ENCODE measurements at places on chromosomes 13 and 19. TPM values are rescaled to one million over a fixed set of nuclear protein-coding genes. Genes with fewer than 3 reads are reported as not detected.

- no peak overlapping the region for H3K4me3 ChIP-seq
- H3K27ac ChIP-seq, result peak overlapping the region; percentile 81
- peaks cover 86% of the 10 kb centered on the region for H3K36me3 ChIP-seq
- H3K4me1 ChIP-seq, result peaks cover 56% of the 10 kb centered on the region
- H3K27me3 ChIP-seq, result no peaks in the 10 kb centered on the region
Measured at GRCh38 chr19:41299755-41300089, 10.2 kb upstream of the CCDC97 start.

- H3K36me3 ChIP-seq, result no peaks in the 10 kb centered on the region
- peaks cover 73% of the 10 kb centered on the region for H3K27me3 ChIP-seq
- no peaks in the 10 kb centered on the region for H3K4me1 ChIP-seq
- H3K27ac ChIP-seq, result no peak overlapping the region
Measured at GRCh38 chr13:112200200-112200599, 133.3 kb downstream of the SOX1 start.

DNA sequence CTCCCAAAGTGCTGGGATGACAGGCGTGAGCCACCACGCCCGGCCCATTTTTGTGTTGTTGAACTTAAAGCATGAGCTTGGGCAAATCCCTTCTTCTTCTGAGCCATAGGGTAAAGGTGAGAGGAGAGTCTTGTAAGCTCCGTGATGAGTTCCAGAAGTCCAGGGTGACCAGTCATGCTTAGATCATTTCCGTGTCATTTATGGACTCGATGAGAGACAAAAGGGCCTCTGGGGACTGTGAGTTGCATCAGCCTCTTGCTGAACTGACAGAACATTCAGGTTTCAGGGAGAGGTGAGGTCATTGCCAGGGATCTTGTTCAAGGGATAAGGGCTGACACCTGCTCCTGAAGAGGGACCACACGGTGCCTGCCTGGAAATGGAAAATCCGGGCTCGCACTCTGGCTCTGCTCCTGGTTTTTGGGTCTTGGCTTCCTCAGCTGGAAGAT is 53.6 kb downstream of the GADD45B start:
- H3K27me3 ChIP-seq, result no peaks in the 10 kb centered on the region
- no peak overlapping the region for H3K27ac ChIP-seq
- no peak for DNase-seq
- no peak overlapping the region for H3K4me3 ChIP-seq
- peaks cover 23% of the 10 kb centered on the region for H3K4me1 ChIP-seq

GRCh38 chr19:41350735-41351338 is 2.9 kb downstream of the TGFB1 start:
- peaks cover 60% of the 10 kb centered on the region for H3K4me1 ChIP-seq
- peak overlapping the region; percentile 94 for H3K27ac ChIP-seq
- DNase-seq, result no peak
- peaks cover 18% of the 10 kb centered on the region for H3K36me3 ChIP-seq
- H3K27me3 ChIP-seq, result no peaks in the 10 kb centered on the region

The RGS9BP gene
- 1.5 TPM for total RNA-seq

GRCh38 chr19:10625762-10626138 is 397 bp downstream of the SLC44A2 start:
- no peak for DNase-seq
- peaks cover 36% of the 10 kb centered on the region for H3K36me3 ChIP-seq
- peak overlapping the region; percentile 68 for H3K4me3 ChIP-seq

GRCh38 chr13:112723771-112724170 is 33.9 kb downstream of the ATP11A start:
- H3K4me1 ChIP-seq, result peaks cover 14% of the 10 kb centered on the region
- no peak overlapping the region for H3K4me3 ChIP-seq
- no peak overlapping the region for H3K27ac ChIP-seq
- no peaks in the 10 kb centered on the region for H3K36me3 ChIP-seq
- no peaks in the 10 kb centered on the region for H3K27me3 ChIP-seq
- DNase-seq, result no peak

GRCh38 chr19:35013820-35014754 is 14.0 kb downstream of the GRAMD1A start:
- no peaks in the 10 kb centered on the region for H3K27me3 ChIP-seq
- peaks cover 25% of the 10 kb centered on the region for H3K4me1 ChIP-seq
- H3K4me3 ChIP-seq, result no peak overlapping the region
- peaks cover 95% of the 10 kb centered on the region for H3K36me3 ChIP-seq
- H3K27ac ChIP-seq, result no peak overlapping the region

The CYP4F11 gene
- total RNA-seq, result not detected

The SYT3 gene
- total RNA-seq, result 0.17 TPM

The MYPOP gene
- 7.9 TPM for total RNA-seq

GRCh38 chr19:19566306-19566705 is 28.2 kb downstream of the CILP2 start:
- no peak for DNase-seq
- no peaks in the 10 kb centered on the region for H3K27me3 ChIP-seq

DNA sequence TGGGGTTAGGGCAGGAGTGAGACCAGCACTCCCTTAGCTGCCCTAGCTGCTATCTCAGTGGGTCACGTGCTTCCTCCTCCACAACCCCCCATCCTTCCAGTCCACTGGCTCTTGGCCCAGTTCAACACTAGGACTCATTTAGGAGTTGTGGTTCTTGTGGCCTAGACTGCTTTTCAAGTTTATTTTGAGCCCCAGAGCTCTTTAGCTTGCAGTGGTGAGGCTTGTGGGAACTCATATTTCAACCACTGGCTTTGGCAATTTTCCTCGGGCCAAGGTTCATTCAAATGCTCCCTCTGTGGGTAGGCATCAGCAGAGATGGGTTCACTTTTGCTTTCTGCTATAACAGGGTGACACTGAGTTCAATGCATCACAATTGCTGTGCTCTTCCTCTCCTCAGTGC is 436.2 kb upstream of the SLITRK5 start:
- no peak for DNase-seq
- no peak overlapping the region for H3K27ac ChIP-seq
- H3K36me3 ChIP-seq, result no peaks in the 10 kb centered on the region
- no peaks in the 10 kb centered on the region for H3K27me3 ChIP-seq
- no peak overlapping the region for H3K4me3 ChIP-seq

DNA sequence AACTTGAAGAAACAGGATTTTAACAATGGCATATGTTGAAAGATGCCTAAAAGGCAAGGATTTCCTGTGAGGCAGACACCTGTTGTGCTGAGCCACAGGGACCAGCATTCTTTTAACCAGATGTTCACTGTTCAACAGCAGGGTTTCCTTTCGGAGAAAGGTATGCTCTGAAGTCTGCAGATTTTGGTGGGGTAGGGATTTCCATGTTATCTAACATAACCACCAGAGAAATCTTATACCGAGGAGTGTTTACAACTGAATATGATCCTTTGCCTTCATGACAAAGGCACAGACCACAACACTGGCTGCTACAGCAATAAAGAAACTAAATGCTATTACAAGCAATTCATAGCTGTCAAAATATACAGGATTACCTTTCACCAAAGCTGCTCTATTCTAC is 48.1 kb downstream of the MPHOSPH8 start:
- DNase-seq, result no peak
- no peaks in the 10 kb centered on the region for H3K36me3 ChIP-seq
- no peak overlapping the region for H3K27ac ChIP-seq
- peaks cover 4% of the 10 kb centered on the region for H3K4me1 ChIP-seq

The CYP4F2 gene
- not detected for total RNA-seq

The CBY2 gene
- total RNA-seq, result not detected

The ERICH6B gene
- not detected for total RNA-seq

GRCh38 chr13:74895042-74895796 is 586.8 kb downstream of the TBC1D4 start:
- no peak overlapping the region for H3K27ac ChIP-seq
- H3K4me1 ChIP-seq, result no peaks in the 10 kb centered on the region
- no peak overlapping the region for H3K4me3 ChIP-seq

The CHST8 gene
- total RNA-seq, result 0.66 TPM

The KLK6 gene
- not detected for total RNA-seq

DNA sequence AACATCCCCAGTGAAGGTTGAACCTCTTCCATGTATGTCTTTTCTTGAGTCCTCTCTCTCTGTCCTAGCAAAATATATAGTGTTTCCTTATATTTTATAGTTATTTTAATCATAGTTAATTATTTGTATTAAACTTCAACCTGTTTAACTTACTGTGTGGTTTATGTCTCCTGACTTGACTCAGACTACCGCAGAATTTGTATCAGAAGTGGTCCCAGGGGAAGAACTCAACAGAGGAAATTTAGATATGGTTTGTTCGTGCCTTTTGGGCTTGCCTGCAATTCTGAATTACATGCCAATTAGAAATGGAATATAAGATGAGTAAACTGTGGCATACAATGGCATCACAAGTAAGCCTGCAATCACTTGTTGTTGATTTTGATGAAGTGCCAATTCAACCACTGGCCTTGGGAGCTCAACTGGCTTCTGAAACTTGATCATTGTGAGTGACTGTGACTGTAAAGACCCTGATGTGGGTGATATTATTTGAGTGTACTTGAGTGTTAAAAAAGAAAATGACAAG is 1459.5 kb upstream of the PCDH20 start:
- H3K27ac ChIP-seq, result no peak overlapping the region
- no peak overlapping the region for H3K4me3 ChIP-seq
- no peaks in the 10 kb centered on the region for H3K36me3 ChIP-seq
- DNase-seq, result no peak
- H3K27me3 ChIP-seq, result no peaks in the 10 kb centered on the region

The ZNF57 gene
- total RNA-seq, result 2.5 TPM

The ZNF888 gene
- 2.5 TPM for total RNA-seq

- H3K4me1 ChIP-seq, result no peaks in the 10 kb centered on the region
- no peaks in the 10 kb centered on the region for H3K27me3 ChIP-seq
- H3K27ac ChIP-seq, result no peak overlapping the region
- no peak overlapping the region for H3K4me3 ChIP-seq
- DNase-seq, result peak; percentile 55
- H3K36me3 ChIP-seq, result peaks cover 4% of the 10 kb centered on the region
Measured at GRCh38 chr13:113468472-113469201, 15.3 kb upstream of the ADPRHL1 start.

- H3K36me3 ChIP-seq, result peaks cover 11% of the 10 kb centered on the region
- H3K27ac ChIP-seq, result no peak overlapping the region
- no peaks in the 10 kb centered on the region for H3K27me3 ChIP-seq
- no peak overlapping the region for H3K4me3 ChIP-seq
Measured at GRCh38 chr19:57816652-57817051, 1.9 kb upstream of the ZNF552 start.

- no peaks in the 10 kb centered on the region for H3K36me3 ChIP-seq
- DNase-seq, result peak; percentile 5
- peak overlapping the region; percentile 60 for H3K27ac ChIP-seq
- no peak overlapping the region for H3K4me3 ChIP-seq
- H3K27me3 ChIP-seq, result no peaks in the 10 kb centered on the region
- peaks cover 24% of the 10 kb centered on the region for H3K4me1 ChIP-seq
Measured at GRCh38 chr13:51770681-51771417, 33.1 kb downstream of the DHRS12 start.

DNA sequence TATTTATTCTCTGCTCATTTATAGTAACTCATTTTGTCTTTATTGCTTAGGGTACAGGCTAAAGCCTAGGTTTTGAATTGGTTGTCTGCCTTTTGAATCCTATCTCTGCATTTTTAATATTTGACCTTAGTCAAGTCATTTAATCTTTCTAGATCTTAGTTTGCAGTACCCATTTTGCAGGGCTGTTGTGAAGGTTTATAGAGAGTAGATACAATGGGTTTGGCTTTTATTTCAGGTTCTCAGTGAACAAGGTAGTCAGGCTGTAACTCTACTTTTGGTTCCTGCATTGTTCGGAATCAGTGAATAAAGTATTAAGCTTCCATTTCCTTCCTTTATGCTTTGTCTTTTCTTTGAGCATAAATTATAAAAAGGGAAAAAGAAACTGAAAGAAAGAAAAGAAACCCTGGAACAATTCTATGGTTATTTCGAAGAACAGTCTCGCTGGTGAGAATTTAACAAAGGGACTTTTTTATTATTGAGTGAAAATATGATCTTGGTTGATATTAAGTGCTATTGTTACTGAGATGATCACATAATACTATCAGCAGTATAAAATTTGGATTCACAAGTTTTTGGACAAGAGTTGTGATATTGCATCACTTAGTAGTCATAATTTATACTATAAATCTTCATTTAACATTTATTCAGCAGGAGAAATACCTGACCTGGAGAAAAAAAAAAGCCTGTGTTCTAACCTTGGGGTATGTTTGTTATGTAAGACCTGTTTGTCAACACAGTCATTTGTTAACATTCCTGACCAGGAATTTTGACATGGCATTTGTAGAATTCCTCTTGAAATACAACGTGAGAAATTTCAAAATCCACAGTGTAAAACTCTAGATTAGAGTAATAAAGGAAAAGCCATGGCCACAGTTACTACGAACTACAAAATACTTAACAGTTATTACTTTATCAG is 91.3 kb downstream of the ZMYM2 start:
- no peaks in the 10 kb centered on the region for H3K27me3 ChIP-seq
- peaks cover 14% of the 10 kb centered on the region for H3K4me1 ChIP-seq
- H3K27ac ChIP-seq, result no peak overlapping the region
- peaks cover 19% of the 10 kb centered on the region for H3K36me3 ChIP-seq
- H3K4me3 ChIP-seq, result no peak overlapping the region

The CYP4F3 gene
- total RNA-seq, result 0.66 TPM

DNA sequence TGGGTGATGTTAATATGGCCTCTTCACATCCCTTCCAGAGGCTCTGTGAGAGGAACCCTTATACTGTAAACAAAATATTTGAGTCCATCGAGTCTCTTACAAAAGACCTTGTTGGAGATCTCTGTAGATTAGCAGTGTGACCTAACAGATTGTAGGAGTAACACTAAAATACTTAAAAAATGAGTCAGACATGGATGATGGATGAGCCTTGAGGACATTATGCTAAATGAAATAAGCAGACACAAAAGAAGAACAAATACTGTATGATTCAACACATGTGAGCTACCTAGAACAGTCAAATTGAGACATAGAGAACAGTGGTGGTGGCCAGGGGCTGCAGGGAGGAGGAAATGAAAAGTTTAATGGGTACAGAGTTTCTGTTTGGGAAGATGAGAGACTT is 152.2 kb upstream of the UBL3 start:
- DNase-seq, result no peak
- no peaks in the 10 kb centered on the region for H3K36me3 ChIP-seq
- H3K4me3 ChIP-seq, result no peak overlapping the region
- H3K27me3 ChIP-seq, result no peaks in the 10 kb centered on the region
- H3K27ac ChIP-seq, result no peak overlapping the region

GRCh38 chr13:23383151-23383550 is 50.4 kb downstream of the SACS start:
- H3K27ac ChIP-seq, result no peak overlapping the region
- H3K36me3 ChIP-seq, result no peaks in the 10 kb centered on the region
- H3K27me3 ChIP-seq, result no peaks in the 10 kb centered on the region
- H3K4me1 ChIP-seq, result peaks cover 32% of the 10 kb centered on the region
- no peak for DNase-seq

- H3K36me3 ChIP-seq, result no peaks in the 10 kb centered on the region
- no peak overlapping the region for H3K27ac ChIP-seq
- no peak for DNase-seq
- no peak overlapping the region for H3K4me3 ChIP-seq
- no peaks in the 10 kb centered on the region for H3K27me3 ChIP-seq
Measured at GRCh38 chr13:87094646-87095045, 576.5 kb upstream of the SLITRK5 start.

Data from esophagus muscularis mucosa (tissue), 4 donors.